Activated CD4-positive, alpha-beta T cell treated with anti-CD3 and anti-CD28 coated beads, Interleukin-2, amount 50 U/mL, for 48 hours (primary cell): ENCODE measurements at places on chromosomes 7 and 10.

GRCh38 chr7:117210908-117211307 is 112.0 kb downstream of the WNT2 start:
- no peak for DNase-seq

GRCh38 chr7:140673774-140674155 is 1.0 kb downstream of the ADCK2 start:
- DNase-seq: no peak

GRCh38 chr7:31055471-31055870 is 3.4 kb downstream of the ADCYAP1R1 start:
- DNase-seq: no peak

- no peak for DNase-seq
Measured at GRCh38 chr7:30994206-30995100, 30.7 kb downstream of the GHRHR start.

DNA sequence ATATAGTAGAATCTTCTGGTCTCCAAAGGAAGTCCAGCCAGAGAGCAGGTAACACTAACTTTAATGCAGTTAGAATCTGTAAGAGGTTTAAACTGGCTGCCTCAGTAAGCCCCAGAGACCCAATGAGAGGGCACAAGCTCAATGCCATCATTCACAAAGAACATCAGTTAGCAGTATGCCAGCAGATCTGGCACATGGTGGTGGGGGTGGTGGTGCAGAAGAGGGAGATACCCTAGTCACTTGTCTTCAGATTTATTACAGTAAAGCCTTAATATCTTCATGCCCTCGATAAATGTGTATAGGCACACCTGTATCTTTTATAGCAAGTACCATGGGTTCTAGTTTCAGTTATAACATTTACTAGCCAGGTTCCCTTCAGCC is 86.2 kb downstream of the SORBS1 start:
- DNase-seq: no peak

GRCh38 chr10:96619796-96620773 is 33.3 kb upstream of the TM9SF3 start:
- DNase-seq: no peak

- DNase-seq: no peak
Measured at GRCh38 chr7:157553256-157553655, 216.5 kb downstream of the DNAJB6 start.

- DNase-seq: no peak
Measured at GRCh38 chr7:138248609-138249008, 172.3 kb downstream of the AKR1D1 start.

GRCh38 chr7:87216701-87217508 is 2.6 kb downstream of the TMEM243 start:
- peak; percentile 58 for DNase-seq

DNA sequence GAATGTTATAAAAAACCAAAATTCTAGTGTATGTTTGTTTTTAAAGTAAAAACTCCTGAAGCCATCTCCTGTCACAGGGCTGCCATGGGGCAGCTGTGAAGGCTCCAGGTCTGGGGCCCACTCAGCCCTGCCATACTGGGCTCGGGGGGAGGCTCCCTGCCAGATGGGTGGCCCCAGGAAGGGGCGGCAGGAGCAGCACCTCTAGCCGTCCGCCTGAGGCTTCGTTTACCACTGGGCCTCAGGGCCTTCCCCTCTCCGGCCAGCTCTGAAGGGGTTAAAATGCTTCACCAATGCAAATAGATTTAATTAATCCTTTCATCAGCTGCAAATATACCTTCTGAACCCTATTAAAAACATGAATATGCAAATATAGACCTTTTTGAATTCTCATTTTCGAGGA is 139.0 kb downstream of the ELFN1 start:
- DNase-seq: no peak

- no peak for DNase-seq
Measured at GRCh38 chr7:78395298-78396036, 596.9 kb downstream of the PHTF2 start.

GRCh38 chr10:95026461-95026860 is 42.8 kb downstream of the CYP2C8 start:
- no peak for DNase-seq

GRCh38 chr7:2353936-2354185 is 766 bp upstream of the EIF3B start:
- DNase-seq: peak; percentile 90
